ENCODE measurements at places on chromosomes 1 and 21.

- DNase-seq = no peak
Measured at GRCh38 chr1:187413405-187414169, 584.8 kb downstream of the PLA2G4A start.

DNA sequence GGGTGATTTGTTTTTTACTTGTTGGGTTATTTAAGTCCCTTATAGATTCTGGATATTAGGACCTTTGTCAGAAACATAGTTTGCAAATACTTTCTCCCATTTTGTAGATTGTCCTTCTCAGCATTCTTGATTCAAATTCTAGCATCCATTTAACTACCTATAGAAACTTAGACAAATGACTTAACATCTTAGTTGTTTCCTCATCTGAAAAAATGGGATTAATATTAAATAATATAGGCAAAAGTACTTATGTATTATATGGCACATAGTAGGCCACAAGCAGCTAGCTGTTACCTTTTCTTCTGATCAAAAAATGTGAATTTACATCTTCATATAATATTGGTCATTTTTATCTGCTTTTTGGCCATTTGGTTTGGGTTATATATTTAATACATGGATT, 307.5 kb downstream of the ZP4 start:
- DNase-seq = no peak

DNA sequence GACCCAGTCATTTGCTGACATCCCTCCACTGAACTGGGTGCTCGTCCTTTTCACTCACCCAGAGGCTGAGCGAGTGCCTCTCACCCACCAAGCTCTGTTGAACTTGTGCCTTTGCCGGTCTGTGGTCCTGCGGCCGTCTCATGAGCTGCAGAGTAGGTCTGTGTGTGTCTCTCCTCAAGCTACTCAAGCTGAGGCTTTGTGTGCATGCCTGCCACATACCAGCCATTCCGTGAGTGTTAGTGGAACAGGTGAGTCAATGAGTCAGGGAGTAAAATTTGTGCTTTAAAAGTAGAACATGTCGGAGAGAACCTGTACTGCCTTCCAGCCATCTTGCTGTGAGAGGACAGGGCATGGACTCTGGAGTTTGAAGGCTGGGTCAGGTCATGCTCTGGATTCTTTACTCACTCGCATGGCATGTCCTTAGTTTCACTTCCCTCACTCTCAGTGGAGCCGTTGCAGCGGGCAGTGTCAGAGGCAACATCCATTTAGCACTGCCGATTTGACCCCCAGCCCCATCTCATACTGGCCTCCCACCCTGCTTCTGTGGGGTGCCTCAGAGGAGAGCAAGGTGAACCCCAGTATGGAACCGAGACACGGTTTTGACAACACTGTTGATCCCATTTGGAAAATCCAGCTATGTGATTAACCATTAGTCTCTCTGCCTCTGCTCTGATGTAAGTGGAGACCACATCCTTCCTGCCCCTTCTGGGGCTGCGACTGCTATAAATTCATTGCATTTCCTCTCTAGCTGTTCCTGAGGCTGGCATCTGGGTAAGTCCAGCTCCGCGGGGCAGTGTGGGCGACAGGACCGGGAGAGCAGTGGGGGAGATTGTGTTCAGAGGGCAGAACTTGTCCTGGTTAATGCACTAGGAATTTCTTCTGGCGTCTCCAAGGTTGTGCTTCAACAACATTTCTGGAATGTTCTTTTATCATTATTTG, at the start of gene NLRP3:
Gene NLRP3, plus strand, starts transcription at position 751 of the 939 bp plus-strand sequence. CDS start 2,628 bp downstream, outside the sequence.
- no peak for DNase-seq

GRCh38 chr21:45013260-45013841, 61.0 kb upstream of the ADARB1 start:
- DNase-seq = no peak

- DNase-seq = no peak
Measured at GRCh38 chr1:44645476-44646244, 28.6 kb downstream of the TMEM53 start.

- no peak for DNase-seq
Measured at GRCh38 chr1:57747818-57748217, 324.0 kb upstream of the DAB1 start.

DNA sequence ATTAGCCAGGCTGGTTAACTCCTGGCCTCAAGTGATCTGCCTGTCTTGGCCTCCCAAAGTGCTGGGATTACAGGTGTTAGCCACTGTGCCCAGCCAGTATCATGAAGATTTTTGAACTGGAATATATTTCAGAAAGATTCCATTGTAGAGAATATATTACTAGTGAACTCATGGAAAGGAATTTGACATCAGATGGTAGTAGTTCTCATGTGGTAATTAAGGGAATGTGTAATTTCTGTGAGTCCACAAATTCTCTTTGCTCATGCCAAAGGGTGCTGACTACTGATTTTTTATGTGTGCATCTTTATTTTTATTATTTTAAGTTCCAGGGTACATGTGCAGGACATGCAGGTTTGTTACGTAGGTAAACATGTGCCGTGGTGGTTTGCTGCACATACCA, 10.4 kb downstream of the DTL start:
- DNase-seq = no peak

- no peak for DNase-seq
Measured at GRCh38 chr1:53462769-53463501, 3.7 kb downstream of the DMRTB1 start.

DNA sequence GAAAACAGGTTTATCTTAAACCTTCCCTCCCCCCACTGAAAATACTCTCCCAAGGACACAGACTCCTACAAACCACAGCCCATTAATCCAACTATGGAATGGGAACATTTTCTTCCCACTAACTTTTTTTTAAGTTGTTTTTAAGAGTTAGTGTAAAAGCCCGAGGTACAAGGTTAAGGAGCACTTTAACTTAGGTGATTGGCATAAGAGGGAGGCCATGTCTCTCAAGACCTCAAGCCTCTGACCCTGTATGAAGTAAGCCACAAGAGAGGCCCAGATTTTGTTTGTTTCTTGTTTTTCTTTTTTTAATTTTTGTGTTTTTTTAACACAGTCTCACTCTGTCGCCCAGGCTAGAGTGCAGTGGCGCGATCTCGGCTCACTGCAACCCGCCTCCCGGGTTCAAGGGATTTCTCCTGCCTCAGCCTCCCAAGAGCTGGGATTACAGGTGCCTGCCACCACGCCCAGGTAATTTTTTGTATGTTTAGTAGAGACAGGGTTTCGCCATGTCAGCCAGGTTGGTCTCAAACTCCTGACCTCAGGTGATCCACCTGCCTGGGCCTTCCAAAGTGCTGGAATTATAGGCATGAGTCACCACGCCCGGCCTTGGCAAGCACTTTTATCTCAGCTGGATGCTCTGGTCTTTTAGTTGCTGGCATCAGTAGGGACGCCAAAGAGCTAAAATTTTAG, 14.4 kb downstream of the ARMH1 start:
- no peak for DNase-seq

GRCh38 chr1:225999912-226000337, 782 bp upstream of the SDE2 start:
- DNase-seq = peak; percentile 63
